Left ventricle myocardium superior (tissue), 1 donor: ENCODE measurements at places on chromosomes 13 and 19. TPM values are rescaled to one million over a fixed set of nuclear protein-coding genes. Genes with fewer than 3 reads are reported as not detected.

The CYP2S1 gene
- total RNA-seq, result 0.87 TPM

GRCh38 chr13:26342898-26343297 is 89.0 kb downstream of the CDK8 start:
- no peak for DNase-seq

- DNase-seq, result no peak
Observed at GRCh38 chr13:109028624-109029023, 399.2 kb downstream of the MYO16 start.

DNA sequence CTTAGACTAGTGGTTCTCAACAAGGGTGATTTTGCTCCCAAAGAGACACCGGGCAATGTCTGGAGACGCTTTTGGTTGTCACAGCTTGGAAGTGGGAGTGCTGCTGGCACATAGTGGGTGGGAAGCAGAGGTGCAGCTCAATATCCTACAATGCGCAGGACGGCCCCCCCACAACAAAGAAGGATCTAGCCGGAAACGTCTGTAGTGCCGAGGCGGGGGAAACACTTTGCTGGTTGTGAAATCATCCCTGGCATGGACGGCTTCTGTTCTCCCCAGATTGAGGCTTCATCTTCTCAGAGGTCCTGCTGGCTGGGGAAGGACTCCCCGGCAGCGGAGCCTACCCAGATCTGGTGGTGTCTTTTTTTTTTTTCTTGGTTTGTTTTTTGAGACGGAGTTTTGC is 13.4 kb upstream of the SYT5 start:
- no peak for DNase-seq

DNA sequence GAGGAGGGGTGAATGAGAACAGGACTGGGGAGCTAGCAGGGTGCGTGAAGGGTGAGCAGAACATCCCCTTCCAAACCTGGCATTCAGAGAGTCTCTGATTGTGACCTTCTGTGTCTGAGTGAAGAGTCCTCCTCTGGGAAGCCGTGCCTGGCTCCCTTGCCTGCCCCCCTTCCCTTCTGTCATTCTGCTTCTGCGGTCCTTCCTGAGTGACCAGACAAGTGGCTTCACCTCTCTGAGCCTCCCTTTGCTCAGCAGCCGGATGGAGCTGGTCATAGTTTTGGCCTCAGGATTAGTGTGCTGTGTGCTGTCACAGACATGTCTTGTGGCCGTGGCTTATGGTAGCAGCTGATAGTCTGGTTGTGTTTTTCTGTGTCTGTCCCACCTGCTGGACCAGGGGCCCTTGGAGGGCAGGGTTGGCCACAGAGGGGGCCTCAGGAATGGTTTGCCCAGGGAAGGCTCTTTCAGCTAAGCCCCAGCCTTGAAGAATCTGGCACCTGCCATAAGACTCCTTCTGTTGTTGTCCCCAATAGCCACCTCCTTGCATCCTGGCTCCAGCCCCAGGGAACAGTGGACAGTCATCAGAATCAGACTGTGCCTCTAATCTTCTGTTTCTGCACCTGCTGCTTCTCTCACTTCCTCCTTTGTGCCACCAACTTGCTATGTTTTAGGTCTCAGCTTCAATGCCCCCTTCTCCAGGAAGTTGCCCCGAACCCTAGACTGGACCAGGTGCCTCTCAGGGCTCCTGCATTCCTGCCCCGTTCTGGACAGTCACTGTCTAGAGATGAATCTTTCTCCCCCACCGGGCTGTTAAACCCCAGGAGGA is 5.9 kb downstream of the CLPTM1 start:
- no peak for DNase-seq

GRCh38 chr13:56909896-56910600 is 230.7 kb upstream of the PRR20A start:
- DNase-seq, result no peak
